ENCODE measurements at places on chromosomes 2 and 18.

DNA sequence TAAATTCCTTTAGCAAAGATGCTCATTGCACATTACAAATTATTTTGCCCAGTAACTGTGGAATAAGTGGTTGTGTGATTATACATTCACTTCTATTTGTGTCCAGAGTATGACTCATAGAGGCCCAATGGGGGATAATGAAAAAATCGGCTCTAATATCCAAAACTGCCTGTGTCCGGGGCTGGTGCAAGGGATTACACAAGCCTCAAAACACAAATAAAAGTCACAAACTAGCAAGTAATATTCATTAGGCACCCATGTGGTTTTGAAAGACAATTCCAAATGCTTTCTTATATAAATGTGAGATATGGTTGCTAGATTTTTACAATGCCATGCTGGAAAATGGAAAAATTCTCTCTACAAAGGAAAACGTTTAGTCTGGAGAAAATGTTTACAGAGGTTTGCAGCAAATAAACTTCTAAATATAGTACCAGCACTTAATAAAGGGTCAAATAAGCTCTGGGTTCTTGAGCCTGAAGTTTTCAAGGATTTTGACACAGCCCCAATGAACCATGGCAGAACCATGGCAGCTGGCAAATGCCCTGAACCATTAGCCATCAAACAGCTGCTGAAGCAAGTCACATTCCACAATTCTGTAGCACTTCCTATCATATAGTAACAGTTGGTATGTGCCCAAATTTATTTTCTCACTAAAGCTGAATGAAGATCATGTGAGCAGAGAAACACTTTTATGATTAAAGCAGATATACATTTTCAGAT, 40.5 kb downstream of the IRS1 start:
- no peak for DNase-seq

DNA sequence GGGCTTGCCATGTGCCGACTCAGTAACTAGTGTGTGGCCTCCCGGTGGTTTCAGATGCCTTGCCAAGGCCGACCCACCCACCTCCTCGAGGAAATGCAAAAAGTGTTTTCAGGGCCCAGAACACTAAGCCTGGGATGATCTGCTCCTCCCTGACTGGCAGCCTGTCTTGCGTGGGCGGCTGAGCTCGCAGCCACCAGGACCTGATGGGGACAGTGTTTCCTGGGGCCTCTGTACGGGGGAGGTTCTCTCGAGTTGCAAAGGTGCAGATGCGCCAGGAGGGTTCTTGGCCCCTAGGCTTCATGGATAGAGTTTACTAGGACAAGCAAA, 85.2 kb downstream of the GLI2 start:
- DNase-seq = no peak

DNA sequence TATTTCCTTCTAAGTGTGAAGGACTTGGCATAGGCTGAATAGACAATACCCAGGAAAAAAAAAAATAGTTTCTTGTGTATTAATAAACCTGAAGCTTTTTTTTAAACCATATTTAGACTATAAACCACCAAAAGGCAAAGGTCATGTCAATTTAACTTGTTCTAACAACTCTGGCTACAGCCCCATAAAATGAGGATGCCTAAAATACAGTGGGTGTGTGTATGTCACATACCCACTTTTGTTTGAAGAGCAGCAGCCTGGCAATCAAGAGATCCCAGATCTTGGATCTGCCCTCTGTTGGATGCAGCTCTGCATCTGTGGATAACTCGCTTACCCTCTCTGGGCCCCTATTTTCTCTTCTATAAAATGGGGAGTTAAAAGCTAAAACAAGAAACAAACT, 65.4 kb downstream of the SATB2 start:
- no peak for DNase-seq

GRCh38 chr18:49277395-49278036, 182.9 kb downstream of the DYM start:
- DNase-seq = no peak

DNA sequence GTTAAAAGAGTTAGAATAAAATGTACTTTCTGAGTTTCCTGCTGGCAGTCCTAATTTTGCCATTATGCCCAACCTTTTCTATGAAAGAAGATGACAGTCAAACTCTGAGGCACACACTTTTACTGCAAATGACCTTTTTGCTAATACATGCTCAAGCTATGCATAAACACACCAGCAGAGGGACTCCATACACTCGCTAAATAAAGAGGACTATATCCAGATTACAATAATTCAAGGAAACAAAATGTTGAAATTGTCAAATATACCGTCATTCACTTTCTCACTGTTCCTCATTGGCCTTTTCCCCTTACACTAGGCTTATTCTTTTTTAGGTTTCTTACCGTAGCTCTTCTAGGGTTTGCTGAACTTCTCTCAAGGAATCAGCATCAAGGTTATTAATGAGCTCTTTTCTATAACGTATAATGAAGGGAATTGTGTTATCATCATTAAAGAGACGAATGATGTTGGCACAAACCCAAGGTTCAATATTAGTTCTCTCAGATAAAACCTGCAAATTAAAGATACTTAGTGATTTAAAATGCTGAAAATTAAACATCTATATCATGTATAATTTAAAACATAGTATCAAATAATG, 25.7 kb downstream of the SRBD1 start:
- no peak for DNase-seq

DNA sequence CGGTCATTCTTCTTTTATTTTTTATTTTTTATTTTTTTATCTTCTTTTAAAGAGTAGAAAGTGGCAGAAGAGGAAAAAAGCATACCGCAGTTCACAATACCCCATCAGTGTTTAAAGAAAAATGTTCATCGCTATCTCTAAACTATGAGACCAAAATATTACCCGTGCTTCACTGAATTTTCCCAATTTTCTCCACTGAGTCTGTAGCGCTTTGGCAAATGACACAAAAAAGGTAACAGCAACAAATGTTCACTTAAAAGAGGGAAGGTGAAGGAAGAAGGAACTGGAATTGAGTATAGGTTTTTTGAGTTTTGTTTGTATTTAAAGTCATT, 15.1 kb upstream of the RIOK3 start:
- DNase-seq = no peak

All from NCI-H187 (cell line).